ENCODE measurements at places on chromosomes 5 and 9.

DNA sequence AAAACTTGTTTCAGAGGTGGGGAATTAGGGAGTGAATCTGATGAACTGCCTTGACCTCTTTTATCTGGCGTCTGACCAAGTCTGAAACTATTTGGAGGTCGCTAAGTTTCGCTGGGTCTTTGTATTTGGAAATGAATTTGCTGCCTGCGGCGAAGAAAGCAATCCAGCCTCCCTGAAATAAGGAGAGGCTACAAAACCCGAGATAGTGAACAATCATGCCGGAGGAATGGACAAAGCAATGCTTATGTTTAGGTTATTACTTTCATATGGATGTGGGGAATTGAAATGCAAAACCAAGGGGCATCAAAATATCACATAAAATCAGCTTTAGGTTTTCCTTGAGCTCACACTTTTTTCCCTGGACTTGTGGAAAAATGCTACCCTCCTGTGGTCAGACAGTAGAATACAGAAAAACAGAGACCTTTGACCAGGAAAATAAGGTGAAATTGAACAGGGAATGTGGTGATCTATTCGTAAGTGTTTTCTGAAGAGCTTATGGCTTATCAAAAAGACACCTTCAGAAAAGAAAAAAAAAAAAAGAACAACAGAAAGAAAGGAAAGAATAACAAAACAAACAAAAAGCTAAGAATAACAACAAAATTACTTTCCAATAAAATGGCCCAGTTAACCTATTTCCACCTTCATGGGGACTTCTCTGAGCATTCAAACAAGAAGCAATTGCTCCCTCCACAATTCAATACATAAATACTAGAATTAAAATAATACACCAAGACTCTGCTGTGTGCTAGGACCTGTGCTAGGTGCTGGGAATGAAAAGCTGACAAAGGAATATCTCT, 68.6 kb upstream of the DPYSL3 start:
- no peak for DNase-seq

DNA sequence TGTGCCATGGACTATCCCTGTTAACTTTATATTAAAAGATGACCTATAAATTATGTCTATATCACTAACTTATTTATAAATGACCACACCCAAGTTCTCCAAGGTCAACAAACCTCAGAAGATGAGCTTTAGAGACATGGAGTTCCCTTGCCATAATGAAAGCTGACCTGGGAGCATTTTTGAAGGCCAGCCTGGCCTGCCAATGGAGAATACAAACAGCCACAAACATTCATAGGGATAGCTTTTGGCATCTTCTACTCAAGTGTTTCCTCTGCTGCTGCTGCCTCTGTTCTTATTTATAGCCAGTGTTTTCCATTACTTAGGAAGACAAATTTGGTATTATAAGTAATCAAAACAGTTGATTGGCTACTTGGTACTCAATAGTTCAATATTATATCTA, 117.3 kb upstream of the ADAMTS19 start:
- DNase-seq: no peak

GRCh38 chr5:148796936-148797335, 29.5 kb upstream of the ADRB2 start:
- DNase-seq: no peak

DNA sequence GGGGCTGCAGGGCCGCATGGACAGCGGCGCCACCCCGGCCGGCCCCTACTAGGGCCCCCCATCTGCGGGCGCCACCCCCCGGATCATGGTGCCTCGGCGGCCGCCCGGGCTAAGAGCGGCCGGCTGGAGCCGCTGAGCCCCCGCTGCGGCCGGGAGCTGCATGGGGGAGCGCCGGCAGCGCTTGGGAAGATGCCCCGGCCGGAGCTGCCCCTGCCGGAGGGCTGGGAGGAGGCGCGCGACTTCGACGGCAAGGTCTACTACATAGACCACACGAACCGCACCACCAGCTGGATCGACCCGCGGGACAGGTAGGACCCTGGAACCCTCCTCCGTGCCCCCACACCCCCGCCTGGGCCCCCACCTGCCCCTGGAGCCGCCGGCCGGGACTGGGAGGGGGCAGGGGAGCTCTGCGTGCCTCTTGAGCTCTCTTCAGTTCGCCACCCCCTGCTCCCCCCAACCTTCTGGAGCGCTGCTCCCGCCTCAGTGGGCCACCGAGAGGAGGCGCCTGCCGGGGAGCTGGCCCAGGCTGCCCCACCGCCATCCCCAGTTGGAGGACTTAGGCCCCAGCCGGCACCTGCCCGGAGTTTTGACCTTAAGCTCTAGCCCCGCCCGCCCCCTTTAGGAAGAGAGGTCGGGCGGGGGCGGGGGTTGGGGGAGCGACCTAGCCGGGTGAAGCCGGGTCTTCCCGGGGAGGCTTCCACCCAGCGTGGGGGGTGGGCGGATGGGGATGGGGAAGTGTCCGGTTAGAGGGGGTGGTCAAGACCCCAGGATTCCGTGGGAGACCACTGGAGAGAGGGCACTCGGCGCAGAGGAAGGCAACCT, 730 bp downstream of the WWC1 start:
- no peak for DNase-seq

- no peak for DNase-seq
Measured at GRCh38 chr5:73911761-73912393, 285.9 kb downstream of the ARHGEF28 start.

- DNase-seq: no peak
Measured at GRCh38 chr5:18662231-18662630, 1028.0 kb downstream of the TAF11L14 start.

GRCh38 chr9:124326378-124326777, 68.6 kb downstream of the NEK6 start:
- DNase-seq: no peak

DNA sequence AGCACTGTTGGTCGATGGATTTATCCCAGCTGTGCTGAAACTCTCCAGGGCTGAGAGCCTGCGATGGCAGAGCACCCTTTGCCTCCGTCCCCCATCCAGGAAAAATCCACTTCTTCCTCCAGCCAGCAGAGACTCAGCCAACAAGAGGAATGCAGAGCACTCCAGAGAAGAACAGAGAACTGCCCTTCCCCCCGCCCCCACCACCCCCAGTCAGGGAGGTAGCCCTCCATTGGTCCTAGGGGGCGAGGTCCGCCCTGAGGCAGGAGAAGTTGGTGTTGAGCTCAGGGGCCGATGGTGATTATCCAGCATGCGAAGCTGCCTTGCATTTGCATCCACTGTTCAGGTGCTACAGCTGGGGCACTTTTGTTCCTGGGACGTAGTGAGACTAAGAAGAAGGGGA, 9.0 kb downstream of the TLX3 start:
- no peak for DNase-seq

GRCh38 chr9:135523521-135524129, 2.4 kb downstream of the LCN1 start:
- no peak for DNase-seq

DNA sequence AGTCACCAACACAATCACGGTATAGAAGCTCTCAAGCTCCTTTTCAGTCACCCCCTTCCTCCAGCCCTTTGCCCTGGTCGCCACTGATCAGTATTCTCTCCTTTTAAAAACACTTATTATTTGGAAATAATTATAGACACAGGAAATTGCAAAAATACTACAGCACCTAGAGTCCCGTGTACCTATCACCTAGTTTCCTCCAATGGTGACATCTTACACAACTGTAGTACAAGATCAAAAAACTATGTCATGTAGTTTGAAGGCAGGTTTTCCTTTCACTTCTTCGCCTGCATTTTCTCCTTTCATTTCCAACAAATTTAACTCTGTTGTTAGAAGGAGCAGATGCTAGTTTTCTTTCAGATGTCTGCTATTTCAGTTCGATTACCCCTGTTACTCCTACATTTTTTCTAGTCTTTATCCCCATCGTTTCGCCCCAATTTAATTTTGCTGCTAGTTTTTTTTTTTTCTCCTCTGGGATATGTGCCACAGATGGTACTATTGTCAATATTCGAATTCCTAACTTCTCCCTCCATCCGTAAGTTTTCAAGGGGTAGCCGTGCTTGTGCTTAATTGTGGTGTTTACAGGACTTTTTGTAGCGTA, 612 bp upstream of the ATG10 start:
- no peak for DNase-seq

- DNase-seq: no peak
Measured at GRCh38 chr5:10981932-10982331, 220.9 kb upstream of the DAP start.

- no peak for DNase-seq
Measured at GRCh38 chr5:88689668-88690408, 193.1 kb downstream of the MEF2C start.

DNA sequence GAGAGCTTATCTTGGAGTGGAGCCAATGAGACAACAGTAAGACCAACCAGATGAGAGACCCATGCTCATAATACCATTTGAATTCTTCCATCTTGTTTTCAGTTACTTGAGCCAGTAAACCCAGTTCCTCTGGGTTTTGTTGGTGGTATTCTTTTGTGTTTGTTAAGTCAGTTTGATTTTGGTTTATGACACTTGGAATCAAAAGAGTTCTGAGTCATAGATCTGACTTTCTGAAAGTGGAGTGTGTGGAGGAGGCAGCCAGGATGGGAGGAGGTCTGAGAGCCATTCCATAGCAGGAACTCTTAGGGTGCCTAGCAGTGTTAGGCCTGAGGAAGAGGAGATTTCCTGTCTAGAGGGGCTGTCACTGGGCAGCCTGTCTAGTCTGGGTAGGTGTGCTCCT, 24.6 kb upstream of the PANK3 start:
- peak; percentile 33 for DNase-seq

DNA sequence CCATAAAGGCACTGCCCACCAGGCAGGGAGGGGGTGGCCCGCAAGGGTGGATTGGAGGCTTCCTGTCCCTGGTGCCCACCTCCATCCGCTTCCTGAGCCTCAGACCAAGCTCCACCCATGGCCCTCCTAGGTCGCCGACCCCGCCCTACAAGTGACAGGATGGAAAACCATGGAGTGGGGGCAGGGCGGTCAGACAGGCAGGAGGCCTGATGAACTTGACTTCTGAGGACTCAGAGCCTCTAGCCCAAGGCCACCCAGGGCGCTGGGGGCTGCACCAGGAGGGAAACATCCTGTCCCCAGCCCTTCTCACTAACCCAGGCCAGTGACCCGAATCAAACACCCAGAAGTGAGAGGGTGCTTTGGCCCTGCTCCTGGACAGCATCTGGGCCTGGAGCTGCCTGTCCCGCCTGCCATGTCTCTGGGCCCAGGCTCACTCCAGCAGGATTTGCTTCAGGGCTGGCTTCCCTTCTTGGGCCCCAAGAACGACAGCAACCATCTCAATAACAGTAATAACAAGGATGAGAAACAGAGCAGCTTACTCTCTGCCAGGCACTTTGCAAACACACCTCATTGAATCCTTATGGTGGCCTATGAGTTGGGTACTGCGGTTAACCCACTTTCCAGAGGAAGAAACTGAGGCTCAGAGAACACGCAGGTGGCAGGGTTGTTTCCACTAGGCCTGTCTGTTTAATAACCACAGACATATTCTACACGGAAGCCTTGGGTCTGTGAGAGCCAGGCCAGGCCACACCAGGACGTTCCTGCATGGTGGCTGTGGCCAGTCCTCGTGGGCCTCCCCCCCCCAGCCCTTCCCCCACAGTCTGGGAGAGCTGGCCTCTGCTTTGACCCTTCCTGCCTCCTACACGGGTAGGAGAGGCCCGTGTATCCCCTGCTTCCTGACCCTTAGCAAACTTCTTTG, 4.4 kb upstream of the ST6GALNAC6 start:
- no peak for DNase-seq

DNA sequence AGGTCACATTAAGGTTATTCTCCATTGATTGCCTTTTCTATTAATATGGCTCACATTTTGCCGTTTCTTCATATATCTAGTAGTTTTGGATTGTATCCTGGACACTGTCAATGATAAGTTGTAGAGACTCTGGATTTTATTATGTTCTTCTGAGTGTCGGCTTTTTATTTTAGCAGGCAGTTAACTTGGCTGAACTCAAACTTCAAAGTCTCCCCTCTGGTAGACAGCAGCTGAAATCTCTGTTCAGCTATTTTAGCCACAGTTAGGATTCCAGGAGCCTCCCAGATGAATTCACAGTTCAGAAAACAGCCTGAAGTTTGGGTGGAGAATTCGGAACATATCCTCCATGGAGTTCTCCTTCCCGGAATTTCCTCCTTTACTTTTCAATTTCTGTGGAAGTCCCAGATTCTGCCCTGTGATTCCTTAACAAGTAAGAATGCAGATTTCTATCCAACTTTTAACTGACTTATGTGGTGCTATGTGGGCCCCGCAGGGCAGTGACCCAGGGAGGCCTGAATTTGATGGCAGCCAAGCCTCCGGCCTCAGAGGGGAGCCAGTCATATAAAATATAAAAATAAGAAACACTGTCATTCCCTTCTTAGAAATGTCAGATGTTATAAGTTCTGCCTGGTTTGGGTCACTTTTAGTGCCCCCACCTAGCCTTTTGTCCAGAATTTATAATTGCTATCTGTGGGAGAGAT, 39.3 kb upstream of the MVB12B start:
- DNase-seq: no peak

- DNase-seq: no peak
Measured at GRCh38 chr9:18379073-18379811, 94.7 kb upstream of the ADAMTSL1 start.

- DNase-seq: no peak
Measured at GRCh38 chr9:135088348-135088978, 995 bp downstream of the OLFM1 start.

GRCh38 chr9:97934321-97935115, 3.5 kb downstream of the HEMGN start:
- DNase-seq: no peak

- DNase-seq: no peak
Measured at GRCh38 chr9:69584759-69585158, 87.4 kb downstream of the APBA1 start.

DNA sequence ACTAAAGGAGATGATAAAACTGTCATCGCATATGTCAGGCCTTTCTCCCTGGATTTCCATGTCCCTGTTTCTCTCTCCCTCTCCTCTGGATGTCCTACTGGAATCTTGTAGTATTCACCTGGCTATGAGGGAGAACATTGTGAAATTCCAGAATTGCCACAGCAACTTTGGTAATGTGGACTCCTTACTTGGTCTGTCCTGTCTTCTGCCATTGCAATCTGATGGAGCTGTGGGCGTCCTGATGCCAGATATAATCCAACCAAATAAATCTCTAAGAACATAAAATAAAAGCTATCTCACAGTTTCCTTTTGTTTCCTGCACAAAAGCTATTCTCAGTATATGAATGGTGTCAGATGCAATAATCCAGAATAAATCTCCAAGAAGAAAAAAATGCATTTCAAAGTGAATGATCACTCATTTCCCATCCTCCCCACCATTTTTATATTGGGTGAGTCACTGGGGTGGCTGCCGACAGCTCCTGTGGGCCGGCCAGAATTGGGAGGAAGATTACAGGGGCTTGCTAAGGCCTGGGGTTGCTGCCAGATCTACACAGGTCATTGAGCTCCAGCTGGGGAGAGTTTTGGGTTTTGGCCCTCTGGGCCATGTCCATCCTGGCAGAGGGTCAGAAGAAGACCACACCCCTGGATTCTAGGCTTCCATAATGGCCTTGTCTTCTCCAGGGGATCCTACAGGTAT, 160.7 kb upstream of the PITX1 start:
- no peak for DNase-seq
